ENCODE measurements at places on chromosomes 2 and 18. TPM values are rescaled to one million over a fixed set of nuclear protein-coding genes. Genes with fewer than 3 reads are reported as not detected.

DNA sequence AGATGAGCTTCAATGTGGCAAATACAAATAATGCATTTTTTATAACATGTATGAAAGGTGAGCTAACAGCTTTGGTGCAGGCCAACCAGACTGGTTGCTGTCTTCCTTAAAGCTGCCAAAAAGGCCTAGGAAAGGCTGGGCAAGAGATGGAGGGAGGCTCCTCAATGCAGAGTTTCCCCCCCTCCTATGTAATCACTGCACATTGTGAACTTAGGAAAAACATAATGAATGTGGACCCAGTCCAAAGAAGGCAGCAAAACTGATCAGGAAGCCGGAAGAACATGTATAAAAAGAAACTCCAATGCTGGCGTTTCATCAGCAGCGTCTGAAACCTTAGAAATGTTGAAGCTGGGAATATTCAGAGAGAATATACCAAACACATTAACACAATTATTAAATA lies 84.2 kb upstream of the LYPD6 start:
- no peak for DNase-seq

GRCh38 chr2:160869411-160869810 lies 290.8 kb upstream of the TANK start:
- no peak for DNase-seq

- DNase-seq, result no peak
These were observed 115.4 kb upstream of the STK17B start for GRCh38 chr2:196286821-196287220.

- DNase-seq, result no peak
These were observed 555.2 kb downstream of the CMPK2 start for GRCh38 chr2:6310256-6311215.

DNA sequence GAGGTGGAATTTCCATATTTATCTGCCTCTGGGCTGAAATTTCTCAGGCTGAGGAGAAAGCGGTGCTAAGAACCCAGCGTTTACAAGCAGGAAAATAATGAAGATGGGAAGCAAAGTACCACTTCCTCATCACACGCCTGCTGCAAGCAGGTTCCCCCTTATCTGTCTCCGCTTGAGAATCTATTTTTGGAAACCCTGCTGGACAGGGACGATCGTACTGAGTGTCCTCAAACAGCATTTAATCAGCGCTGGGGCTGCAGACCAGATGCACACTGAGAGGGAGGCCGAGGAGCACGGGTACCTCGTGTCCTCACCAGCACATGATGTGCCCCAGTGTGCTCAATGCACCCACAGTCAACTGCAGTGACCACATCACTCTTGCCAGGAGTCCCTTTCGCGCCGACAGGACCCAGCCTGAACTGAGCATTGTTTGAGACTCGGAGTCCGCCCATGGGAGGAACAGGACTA lies 160.4 kb downstream of the HDAC4 start:
- DNase-seq, result no peak

DNA sequence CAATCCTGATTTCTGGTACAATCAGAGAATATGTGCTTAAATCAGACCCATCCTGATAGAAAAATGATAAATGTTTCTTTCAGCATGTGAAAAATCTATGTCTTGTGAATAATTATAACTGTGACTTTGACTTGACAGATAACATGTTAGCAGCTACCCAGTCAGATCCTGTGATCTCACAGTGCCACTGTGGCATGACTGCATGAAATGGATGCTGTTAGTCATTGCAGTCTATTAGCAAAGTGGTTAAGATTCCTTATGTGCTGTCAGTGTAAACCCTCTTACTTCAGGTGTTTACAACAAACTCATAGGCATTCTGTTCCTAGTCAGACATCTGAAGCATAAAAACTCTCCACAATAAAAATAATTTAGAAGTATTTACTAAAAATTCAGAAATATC lies 244.6 kb upstream of the RND3 start:
- DNase-seq, result no peak

DNA sequence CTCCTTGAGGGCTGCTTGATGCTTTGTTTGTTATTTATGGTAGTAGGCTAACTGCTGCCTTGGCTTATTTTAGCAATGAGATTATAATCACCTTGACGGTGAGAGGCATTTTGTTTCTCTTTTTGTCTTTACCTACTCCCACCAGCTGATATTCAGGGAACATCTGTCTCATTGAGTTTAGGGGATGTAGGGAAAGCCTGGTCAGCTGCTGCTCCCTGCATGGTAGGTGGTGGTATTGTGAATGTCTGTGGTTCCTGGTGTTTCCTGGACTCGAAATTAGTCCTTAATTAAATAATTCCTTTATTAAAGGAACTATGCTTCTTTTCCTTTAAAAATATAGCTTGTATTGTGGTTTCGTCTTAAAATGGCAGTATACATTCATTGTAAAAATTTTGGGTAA lies 77.8 kb downstream of the ADAM23 start:
- DNase-seq, result no peak

- DNase-seq, result no peak
These were observed 53.6 kb downstream of the ASXL2 start for GRCh38 chr2:25824718-25825117.

DNA sequence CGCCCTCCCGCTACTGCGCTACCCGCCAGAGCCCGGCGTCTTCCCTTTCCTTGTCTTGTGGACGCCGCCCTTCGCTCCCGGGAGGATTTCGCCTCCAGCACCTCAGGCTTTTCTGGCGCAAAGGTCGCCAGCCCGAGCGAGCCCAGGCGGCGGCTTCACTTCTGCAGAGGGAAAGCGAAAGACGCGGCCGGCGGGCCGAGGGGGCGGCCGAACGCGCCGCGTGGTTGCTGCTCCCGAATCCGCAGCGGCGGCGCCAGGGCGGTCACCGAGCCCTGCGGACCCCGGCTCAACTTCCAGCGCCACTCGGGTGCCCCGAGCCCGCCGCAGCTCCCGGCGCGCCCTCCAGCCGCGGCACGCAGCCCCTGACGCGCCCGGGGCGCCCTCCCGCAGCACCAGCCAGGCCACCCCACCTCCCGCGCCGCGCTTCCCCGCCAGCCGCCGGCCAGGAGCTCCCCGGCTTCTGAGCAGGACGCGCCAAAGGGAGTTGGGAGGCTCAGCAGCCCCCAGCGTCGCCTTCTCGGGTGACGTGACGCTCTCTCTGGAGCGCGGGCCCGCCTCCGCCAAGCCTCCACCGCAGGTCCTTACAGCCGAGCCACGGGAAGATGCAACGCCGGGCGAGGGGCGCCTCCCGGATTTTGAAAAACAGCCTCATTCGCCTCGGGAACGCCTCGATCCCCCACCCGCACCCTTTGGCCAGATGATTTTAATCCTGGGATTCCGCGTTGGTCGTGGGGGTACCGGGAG lies 84.9 kb upstream of the EPB41L3 start:
- DNase-seq, result peak; percentile 53

DNA sequence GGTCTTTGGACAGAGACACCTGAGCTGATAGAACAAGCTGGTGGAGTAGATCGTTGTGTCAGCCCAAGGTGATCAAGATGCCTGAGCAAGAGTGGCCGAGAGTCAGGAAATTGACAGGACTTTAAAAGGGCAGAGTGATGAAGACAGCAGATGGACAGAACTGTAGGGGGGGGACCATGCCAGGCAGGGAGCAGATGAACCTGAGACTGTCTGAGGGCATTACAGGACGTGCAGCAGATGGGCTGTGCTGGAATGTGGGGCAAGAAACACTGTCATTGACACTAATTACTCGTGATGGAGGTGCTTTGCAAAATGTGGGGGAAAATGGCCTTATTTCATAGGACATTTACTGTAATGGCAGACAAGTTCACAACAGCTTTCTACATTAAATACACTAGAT lies 225.0 kb downstream of the THSD7B start:
- no peak for DNase-seq

GRCh38 chr18:13725566-13726231 lies 659 bp downstream of the FAM210A start:
- no peak for DNase-seq

DNA sequence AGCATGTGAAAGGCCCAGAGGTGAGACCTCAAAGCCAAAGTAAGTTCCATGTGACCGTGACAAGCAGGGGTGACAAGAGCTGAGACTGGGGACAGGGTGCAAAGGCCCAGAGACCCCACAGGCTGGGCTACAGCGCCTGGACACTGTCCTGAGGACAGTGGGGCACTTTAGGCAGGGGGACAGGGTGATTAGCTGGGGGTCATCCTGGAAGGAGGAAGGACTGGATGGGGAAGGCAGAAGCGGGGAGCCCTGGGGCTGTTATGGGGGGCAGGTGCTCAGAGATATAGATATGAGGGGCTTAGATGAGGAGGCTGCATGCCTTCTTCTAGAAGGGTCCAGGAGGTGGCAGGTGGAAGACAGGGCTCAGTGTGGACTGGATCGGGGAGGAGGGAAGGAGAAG lies 31.5 kb downstream of the KIF1A start:
- DNase-seq, result no peak

GRCh38 chr2:38622210-38622609 lies 19.5 kb upstream of the HNRNPLL start:
- no peak for DNase-seq

Gene UGT1A10
- total RNA-seq, result not detected

Gene STEAP3
- total RNA-seq, result 12.4 TPM

Gene LPIN2
- 26.4 TPM for total RNA-seq

Gene ANKRD62
- total RNA-seq, result not detected

Gene ZNF396
- total RNA-seq, result 2.9 TPM

Gene SP140
- 0.28 TPM for total RNA-seq

Gene ABCG5
- not detected for total RNA-seq

Gene ZSWIM2
- not detected for total RNA-seq
